ENCODE measurements at places on chromosomes 7 and 10. TPM values are rescaled to one million over a fixed set of nuclear protein-coding genes. Genes with fewer than 3 reads are reported as not detected.

- H3K4me3 ChIP-seq, result no peak overlapping the region
- no peaks in the 10 kb centered on the region for H3K36me3 ChIP-seq
- DNase-seq, result no peak
Measured at GRCh38 chr7:51080216-51080615, 236.4 kb downstream of the COBL start.

DNA sequence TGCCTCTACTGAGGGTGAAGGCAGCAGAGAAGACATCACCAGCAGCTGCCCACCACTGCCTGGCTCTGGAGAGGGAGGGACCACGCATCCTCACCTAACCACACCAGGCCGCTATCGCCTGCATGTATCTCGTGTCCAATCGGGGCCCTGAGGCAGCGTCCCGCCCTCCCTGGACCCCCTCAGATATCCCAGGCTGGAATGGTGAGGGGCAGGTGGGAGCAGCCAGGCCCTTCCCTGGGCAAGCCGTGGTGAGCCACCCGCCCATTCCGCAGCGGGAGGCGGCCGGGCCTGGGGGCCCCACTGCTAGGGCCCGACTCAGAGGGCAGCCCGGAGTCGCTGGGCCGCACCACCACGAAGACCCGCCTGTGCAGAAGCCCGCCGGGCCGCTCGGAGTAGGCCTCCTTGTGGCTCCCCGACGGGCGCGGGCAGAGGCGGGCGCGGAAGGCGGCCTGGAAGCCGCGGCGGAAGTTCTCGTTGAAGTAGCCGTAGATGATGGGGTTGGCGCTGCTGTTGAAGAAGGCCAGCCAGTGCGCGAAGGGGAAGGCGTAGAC, 21.6 kb upstream of the PPA1 start:
- no peak overlapping the region for H3K4me3 ChIP-seq
- H3K27me3 ChIP-seq, result no peaks in the 10 kb centered on the region
- H3K4me1 ChIP-seq, result no peaks in the 10 kb centered on the region
- H3K36me3 ChIP-seq, result no peaks in the 10 kb centered on the region
- no peak for DNase-seq

DNA sequence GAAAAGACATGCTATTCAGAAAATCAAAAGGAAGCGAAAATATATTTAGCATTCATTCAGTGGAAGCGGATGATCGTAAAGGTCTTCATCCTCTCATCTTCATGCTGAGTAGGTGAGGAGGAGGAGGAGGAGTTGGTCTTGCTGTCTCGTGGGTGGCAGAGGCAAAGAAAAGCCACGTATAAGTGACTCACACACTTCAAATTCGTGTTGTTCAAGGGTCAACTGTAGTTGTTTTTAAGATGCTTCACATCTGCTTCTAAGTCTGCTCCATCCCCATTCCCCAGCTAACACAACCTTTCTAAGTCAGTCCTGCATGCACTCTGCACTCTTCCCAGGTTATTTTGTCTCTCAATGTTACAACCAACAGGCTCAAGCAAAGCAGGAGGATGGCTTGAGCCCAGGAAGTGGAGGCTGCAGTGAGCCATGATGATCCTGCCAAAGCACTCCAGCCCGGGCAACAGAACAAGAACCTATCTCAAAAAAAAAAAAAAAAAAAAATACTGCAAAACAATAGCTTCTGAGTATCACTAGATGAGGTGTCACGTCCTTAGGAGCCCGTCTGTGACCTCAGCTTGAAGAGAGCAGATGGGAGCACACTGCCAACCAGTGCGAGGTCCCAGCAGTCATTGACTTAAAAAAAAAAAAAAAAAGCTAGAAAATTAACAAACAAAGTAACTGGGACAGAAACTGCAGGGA, 70.5 kb downstream of the SFMBT2 start:
- H3K27me3 ChIP-seq, result no peaks in the 10 kb centered on the region
- no peak overlapping the region for H3K27ac ChIP-seq
- peak; percentile 48 for DNase-seq
- H3K4me3 ChIP-seq, result no peak overlapping the region

DNA sequence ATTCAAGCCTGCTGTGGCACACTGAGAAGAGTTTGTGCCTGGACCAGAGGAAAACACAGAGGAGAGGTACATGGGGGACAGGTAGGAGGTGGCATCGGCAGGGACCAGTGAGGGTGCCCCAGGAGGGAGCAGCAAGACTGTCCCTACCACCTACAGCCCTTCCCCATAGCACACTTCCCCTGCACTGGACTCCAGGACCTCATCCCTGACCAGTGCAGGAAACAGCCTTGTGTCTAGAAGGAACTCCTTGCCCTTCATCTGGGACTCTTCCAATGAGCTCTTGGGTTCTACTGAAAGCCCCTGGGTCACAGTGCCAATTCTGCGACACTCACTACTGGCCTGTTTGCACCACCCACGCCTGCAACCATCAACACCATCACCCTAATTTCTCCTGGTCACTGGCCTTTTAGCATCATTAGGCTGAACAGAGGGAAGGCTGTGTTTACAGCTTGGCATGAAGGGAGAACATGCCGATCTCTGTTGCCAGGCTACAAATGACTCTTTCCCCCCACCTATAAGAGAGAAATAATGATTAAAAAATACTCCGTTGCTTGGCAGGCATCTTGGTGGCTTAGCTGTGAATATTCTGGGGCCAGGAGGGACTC, 371.9 kb upstream of the ZMIZ1 start:
- H3K4me3 ChIP-seq, result no peak overlapping the region
- DNase-seq, result no peak
- no peak overlapping the region for H3K27ac ChIP-seq
- H3K36me3 ChIP-seq, result no peaks in the 10 kb centered on the region
- H3K27me3 ChIP-seq, result peaks cover 8% of the 10 kb centered on the region
- H3K4me1 ChIP-seq, result no peaks in the 10 kb centered on the region

DNA sequence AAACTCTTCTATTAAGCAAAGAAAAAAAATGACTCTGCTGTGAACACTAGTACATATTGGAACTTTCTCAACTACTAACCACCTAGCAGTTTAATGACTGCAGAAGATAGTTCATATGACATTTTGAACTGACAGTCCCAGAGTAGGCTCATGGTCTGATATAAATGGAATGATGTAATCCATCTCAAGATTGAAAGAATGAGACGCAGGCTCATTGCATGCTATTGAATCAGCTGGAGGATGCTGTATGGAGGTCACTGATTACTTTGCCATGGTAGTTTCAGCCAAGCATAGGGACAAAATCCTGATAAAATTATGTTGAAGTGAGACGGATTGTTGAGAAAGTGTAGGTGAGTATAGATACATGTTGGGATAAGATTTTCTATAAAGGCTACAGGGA, 217.6 kb upstream of the SEMA3E start:
- no peak for DNase-seq
- H3K27me3 ChIP-seq, result no peaks in the 10 kb centered on the region
- H3K36me3 ChIP-seq, result no peaks in the 10 kb centered on the region
- no peak overlapping the region for H3K27ac ChIP-seq
- H3K4me1 ChIP-seq, result no peaks in the 10 kb centered on the region

Gene GRM3
- total RNA-seq, result 1.7 TPM

Gene MUC3A
- total RNA-seq, result 6.3 TPM

DNA sequence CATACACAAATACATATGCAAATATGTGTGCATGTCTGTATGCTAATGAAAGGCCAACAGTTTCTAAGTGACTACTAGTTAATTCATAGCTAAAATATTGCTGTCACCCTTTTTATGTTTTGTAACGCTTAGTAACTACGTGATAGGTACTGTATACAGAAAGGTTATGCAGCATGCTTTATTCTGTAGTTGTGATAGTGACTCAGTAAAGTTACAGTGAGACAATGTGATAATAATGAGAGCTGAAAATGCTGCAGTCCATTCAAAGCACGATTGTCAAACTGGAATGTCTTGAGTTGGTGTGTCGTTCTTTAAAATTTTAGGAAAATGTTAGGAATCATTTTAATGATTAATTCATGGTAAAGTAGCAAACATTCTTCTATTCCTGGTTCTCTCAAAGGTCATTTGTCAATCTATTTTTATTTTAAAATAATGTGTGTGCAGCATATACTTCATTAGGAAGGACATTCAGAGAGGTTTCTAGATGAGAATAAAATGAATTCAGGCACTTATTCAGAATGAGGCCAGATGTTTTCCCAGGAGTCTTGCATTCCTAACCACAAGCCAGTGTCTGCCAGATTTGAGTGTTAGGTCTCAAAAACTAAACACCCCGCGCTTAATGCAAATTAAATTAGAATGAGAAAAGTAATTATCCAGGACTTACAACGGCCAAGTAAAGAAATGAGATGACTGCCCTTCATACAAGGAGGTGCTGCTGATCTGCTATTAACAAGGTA, 408.8 kb upstream of the FZD8 start:
- DNase-seq, result no peak
- no peaks in the 10 kb centered on the region for H3K27me3 ChIP-seq
- H3K4me3 ChIP-seq, result no peak overlapping the region
- no peaks in the 10 kb centered on the region for H3K36me3 ChIP-seq
